Activated naive CD4-positive, alpha-beta T cell treated with anti-CD3 and anti-CD28 coated beads, Interleukin-2, amount 50 U/mL, for 16 hours (primary cell): ENCODE measurements at places on chromosomes 2 and 18.

DNA sequence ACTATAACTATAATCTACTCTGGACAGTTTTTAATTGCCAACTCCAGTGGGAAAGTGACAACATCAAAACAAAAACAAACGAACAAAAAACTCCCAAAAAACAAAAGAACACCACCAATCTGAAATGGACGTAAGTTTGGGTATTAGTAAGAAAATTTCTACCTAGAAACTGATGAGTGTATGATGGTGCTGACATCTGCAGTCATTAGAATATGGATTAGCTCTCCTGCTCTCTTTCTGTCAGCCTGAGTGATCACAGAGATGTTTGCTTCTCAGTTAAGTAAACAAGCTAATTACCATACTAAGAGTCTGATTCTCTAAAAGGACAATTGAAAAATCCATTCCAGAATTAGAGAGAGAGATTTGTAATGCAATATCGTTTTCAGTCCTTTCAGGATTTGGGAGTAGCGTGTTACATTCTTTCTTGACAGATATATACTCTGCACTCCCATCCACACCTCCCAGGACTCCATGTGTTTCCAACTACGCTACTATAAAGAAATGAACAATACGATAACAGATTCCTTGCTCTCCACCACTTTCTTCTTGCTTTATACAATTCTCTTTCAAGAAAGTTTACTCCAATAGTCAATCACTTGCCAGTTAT is 1347.4 kb upstream of the PIK3C3 start:
- no peak for DNase-seq

DNA sequence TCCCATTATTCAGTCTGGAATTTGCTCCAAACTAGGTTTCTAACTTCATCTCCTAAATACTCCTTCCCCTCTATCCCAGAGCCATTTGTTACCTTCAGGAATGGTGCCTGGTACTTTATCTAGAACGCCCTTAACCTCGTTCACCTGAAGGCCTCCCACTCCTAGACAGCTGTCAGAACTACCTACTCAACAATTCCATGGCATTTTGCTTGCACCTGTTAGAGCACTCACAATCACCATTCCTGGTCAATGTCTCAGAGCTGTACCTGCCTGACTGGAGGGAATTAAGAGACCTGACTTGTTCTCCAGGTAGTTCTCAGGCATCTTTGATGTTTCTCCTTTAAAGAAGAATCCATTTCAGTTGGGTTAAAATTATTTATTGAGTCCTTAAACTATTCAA is 88.9 kb downstream of the GAREM1 start:
- DNase-seq = no peak

DNA sequence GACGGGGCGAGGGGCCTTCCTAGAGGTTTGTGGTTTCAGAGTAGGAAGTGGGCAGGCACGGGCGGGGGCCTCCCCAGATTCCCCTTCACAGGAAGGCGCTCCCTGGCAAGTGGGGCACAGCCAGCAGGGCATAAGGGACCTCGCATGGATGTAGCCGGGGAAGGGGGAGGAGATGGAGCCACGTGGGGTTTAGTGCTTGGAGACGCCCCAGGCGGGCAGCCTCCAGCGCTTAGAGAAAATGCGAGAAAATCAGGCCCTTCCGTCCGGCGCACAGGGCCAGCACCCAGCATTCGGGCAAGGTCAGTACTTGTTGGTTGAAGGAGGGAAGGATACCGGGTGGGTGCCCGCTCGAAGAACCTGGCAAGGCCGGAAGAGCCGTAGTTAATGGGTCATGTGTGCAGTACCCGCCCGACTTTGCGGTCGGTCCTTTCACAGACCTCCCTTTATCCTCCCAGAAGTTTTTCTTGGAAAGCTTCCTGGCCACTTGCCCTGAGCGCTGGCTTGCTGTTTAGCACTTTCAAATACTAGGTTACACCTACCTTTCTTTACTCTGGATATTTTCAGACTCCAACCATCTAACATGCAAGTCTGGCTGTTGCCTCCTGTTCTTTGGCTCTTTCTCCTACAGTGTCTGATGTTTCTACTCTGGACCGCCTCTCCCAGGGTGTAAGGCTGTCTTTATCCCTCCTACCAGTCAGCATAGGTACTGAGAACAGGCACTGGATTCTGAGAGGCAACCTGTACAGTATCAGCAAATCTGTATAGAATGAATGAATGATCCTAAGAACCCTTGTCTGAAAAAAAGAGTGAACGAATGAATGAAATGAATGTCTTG is 78.1 kb downstream of the CIB4 start:
- DNase-seq = no peak

- DNase-seq = no peak
Observed at GRCh38 chr18:78724214-78724914, 255.3 kb upstream of the SALL3 start.

GRCh38 chr2:128801576-128801975 is 482.9 kb upstream of the HS6ST1 start:
- DNase-seq = no peak

DNA sequence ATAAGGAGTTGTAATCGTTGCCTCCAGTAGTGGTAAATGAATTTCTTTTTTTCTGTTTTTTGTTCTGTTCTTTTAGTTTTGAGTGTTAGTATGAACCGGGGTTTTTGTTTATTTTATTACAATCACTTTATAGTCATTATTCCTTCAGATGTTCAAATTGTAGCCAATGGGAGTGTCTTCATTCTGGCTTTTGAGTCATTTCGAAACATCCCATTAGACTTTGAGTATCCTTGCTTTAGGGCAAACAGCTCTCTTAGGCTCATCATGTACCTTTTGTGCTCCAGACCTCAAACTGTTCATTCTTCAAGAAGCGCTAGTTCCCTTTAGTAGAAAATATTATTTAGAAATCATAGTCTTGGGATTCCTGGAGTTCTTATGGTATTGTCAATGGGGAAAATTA is 54.2 kb upstream of the PAX3 start:
- DNase-seq = no peak

DNA sequence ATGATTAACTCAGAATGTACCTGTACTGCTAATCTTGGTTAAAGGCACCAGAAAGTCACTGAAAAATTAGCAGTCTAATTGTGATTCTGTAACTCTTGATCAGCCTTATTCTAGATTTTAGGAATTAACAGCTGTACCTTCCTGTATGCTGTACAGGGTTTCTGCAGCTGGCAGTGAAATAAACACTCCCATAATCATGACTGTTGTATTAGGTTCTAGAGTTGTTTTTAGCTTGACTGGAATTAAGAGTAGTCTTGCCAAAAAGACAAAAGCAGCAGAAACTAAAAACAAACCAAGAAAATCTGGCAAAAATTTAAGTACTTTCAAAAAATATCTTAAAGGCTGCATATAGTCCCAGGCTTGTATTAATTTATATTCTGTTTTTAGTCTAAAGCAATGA is 103.5 kb downstream of the SOS1 start:
- no peak for DNase-seq

DNA sequence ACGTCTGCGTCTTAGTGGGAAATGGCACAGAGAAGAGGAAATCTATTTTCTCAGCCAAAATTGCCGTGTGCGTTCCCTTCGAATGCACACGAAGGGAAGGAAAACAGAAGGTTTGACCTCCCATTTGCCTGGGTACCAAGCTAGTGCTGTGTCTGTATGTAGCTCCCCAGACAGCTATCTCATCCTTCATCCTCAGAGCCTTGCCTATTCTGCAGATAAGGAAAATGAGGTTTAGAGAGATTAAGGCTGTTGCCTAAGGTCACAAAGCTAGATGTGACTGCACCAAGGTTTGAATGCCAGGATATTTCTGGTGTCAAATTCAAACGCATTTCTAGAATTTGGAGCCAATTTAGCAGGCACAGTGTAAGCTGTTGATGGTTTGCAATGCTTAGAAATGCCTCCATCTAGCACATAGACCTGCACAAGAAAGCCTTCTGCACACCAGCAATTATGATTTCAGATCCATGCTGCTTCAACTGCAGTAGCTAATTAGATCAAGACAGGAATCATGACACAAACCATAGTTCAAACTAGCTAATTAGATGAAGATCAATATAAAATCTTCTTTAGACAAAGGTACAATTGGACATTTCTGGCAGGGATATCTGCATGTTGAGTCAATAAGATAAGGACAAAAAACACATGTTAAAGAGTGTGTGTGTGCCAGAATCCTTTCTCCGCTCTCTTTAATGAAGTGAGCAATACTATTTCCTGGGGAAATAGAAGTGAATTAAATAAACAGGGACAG is 115.1 kb downstream of the CMPK2 start:
- DNase-seq = no peak

DNA sequence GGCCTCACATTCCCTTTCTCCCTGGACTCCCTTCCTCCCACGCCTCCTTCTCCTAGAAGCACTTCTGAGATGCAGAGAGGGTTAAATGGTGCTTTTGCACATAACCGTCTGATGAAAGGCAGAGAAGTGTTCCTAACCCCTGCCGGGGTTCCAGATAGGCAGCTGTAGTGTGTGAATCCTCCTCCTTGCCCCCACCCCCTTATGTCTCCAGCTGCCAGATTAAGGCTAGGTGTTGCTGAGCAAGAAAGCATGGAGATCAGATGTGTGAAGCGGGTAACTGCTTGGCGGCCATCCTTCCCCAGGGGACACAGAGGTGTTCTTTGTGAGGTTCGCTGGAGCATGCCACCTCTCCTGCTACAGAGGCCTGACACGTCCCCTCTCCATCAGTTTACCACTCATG is 88.3 kb downstream of the NRP2 start:
- no peak for DNase-seq

GRCh38 chr2:118061135-118061955 is 26.9 kb upstream of the INSIG2 start:
- DNase-seq = no peak

- no peak for DNase-seq
Observed at GRCh38 chr2:72278046-72278445, 130.4 kb upstream of the CYP26B1 start.

DNA sequence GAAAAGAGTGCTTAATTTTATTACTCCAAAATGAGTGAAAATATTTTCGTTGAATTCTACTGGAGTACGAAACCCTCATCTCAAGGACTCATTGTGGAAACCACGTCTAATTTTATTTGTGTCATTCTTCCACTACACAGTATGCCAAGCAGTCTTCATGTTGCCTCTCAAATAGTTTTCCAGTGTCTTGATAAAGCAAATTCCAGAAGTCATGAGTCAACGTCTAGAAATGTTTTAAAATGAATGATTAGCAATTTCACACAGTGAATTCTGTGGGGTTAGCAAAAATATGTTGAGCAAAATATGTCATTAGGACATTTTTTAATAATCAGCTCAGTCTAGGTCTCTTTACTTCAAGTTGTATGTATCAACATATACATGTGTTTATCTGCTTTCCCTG is 865.5 kb downstream of the DSC3 start:
- DNase-seq = no peak

- DNase-seq = no peak
Observed at GRCh38 chr2:223635080-223635479, 32.9 kb upstream of the SCG2 start.

- DNase-seq = no peak
Observed at GRCh38 chr18:12883372-12883683, 709 bp downstream of the PTPN2 start.

- DNase-seq = no peak
Observed at GRCh38 chr2:227163485-227163997, 464 bp downstream of the COL4A4 start.

DNA sequence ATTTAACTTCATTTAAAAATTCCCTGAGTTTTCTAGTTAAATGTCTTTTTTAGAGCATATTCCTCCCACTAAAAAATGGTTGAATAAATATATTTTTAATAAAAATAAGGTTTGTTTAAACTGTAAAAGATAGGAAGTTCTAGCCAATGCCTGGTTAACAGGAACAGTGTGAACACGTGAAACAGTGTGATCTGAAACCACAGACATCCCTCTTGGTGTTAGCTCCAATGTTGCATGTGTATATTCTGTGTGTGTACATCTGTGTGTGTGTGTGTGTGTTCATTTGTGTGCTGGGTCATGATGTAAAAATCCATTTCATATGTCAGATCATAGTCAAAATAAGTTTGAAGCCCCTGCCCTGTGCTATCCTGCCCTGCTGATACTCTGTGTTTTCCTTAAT is 6.1 kb upstream of the SOX11 start:
- no peak for DNase-seq

- DNase-seq = no peak
Observed at GRCh38 chr2:40036241-40036640, 257.2 kb upstream of the THUMPD2 start.

- no peak for DNase-seq
Observed at GRCh38 chr2:2808551-2809058, 477.5 kb upstream of the MYT1L start.
